ENCODE measurements at places on chromosomes 1 and 21.

- DNase-seq, result no peak
Measured at GRCh38 chr1:203768256-203768655, 3.3 kb downstream of the LAX1 start.

DNA sequence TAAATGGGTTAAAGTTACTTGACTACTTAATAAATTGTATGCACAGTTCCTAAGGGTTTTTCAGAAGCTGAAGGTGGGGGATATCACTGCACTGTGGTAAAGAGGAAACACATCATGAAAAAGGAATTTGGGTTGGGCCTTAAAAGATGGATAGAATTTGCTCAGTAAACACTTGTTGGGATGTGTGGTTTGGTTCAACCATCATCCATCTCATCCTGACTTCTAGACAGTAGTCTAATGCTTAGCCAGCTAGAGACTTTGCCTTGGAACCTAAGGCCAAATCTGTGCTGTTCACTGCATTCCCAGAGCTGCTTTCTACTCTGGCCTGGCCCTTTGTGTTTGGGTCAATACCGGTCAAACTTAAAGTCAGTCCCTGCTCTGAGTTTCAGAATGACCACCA is 30.6 kb downstream of the LY9 start:
- no peak for DNase-seq

DNA sequence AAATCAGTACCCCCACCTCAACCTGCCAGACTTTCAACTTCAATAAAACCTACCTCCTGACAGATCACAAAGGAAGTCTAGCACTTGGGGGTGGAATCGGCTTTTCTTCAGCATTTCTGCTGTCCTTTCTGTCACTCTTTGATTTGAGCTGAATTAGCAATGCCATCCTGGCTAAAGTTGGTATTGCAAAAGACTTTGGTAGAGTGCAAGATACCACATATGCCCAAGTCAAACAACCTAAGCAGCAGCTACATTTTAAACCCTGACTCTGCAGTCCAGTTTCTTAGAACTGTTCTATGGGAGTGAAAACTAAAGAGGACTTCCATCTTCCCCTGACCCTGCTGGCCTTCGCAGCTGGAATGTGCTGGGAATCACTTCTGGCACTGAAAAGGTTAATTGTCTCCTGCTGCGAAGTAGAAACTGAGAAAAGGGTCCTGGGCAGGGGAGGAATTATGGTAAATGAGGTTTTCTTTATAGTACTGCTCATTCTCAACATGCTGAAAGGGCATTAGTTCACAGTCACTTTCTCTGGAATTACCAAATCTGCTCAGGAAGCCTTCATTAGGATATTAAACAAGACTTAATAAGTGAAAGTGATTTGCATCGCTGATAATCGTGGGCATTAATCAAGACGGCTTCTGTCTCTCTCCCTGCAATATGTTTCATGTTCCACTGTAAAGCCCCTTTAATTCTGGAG is 126.2 kb upstream of the SMYD2 start:
- peak; percentile 51 for DNase-seq

GRCh38 chr1:177849130-177849529 is 120.7 kb downstream of the SEC16B start:
- no peak for DNase-seq

DNA sequence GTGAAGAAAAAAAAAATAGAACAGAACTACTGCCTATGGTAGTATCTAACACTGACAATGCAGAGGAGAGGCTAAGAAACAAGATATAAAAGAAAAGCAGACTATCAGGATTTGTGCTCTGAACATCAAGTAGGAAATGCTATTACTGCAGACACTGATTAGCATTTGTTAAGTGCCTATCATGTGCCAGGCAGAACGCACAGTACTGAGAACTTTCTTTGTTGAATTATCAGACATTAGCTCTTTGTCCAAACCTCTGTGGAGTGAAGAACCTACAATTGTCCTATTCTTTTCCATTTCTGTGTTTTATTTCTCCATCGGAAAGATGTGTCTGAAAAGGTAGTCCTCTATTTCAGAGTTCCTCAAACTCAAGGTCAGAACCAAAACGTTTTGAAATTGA is 30.5 kb upstream of the DISP1 start:
- no peak for DNase-seq

DNA sequence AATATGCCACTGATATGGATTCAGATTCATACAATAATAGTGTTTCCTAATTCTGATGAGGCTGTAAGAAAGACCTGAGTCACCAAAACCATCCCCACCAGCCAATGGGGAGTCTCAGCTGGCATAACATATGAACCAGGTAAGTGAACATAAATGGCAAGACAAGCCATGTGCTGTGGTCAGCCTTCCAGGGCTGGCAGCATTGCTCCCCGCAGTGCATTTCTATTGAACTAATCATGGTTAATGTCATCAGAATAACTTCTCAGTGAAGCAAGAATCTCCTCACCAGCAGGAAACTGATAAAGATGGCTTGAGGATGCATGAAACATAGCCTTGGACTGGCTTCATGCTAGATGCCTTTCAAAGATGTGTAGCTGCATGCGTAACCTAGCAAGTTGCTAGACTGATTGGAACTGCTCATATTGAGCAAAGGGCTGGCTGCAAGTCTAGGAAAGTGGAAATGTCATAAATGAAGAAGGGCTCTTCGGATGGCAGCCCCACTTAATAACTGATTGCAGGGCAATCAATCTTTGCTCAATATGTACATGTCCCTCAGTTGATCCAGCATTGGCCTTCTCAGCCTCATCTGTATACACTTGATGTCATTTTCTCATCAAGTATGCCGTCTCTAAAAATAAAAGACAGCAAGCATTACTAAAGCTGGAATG is 88.0 kb downstream of the NTNG1 start:
- DNase-seq, result no peak

DNA sequence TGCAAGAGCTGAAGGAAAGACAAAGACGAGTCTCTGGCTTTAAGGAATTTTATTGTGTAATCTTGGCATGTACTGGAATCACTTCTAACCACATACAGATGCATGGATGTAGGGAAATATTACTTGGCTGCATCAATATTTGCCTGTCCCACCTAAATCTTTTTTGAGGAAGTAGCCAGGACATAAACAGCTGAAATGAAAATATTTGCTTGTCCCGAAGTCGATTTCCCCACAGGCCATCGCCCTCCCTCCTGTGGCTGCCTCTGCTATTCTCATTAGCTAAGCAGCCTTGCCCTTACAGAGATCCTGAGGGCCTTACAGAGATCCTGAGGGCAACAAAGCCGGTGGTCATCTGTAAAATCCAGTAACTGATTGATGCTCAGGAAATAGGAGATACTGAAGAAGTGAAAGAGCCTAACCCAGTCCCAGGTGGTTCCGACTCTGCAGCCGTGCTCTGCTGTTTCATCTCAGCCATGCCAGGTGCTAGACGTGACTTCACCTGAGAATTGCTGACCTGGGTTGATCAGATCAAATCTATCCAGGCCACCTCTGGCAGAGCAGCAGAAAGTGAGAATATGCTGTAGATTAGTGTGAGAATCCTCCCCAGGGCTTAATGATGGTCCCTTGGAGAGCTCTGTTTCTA is 25.5 kb downstream of the MAN1C1 start:
- DNase-seq, result no peak

DNA sequence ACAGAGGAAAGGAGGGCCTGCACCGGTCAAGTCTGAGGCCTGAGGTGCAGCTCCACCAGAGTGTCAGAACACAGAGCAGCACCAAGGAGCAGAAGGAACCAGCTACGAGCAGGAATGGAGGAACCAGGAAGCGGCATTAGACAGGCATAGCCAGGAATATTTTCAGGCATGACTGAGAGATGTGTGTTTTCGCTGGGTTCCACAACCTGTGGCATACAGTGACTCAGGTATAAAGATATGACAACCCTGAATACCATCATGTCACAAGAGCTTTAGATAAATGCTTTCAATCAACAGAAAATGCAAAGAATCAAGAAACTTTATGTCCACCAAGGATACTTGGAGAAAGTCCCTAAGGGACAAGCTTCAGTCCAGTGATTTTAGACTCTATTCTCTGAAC is 189.3 kb upstream of the NRIP1 start:
- no peak for DNase-seq

DNA sequence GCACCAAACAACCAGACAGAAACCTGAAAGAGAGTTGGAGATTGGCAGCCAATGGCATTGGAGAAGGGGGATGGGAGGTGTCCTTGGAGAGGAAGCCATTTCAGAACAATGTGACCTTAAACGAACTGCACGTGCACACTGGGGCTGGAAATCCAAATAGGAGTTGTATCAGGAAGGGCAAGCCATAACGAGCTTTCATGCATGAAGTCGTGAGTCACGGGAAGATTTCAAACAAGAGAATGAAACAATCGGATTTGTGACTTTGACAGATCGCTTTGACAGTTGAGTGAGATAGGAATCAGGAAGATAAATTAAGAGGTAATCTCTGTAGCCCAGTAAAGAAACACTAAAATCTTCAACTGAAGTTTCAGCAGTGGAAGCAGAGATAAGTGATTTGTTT is 445.8 kb upstream of the ZP4 start:
- DNase-seq, result no peak

GRCh38 chr1:31592132-31592531 is 15.8 kb downstream of the TINAGL1 start:
- DNase-seq, result no peak
